ENCODE measurements at places on chromosomes 4 and X.

- no peak for DNase-seq
Observed at GRCh38 chrX:68832101-68832416, 3.2 kb downstream of the EFNB1 start.

GRCh38 chrX:123854329-123854728, 5.5 kb upstream of the XIAP start:
- DNase-seq, result no peak

DNA sequence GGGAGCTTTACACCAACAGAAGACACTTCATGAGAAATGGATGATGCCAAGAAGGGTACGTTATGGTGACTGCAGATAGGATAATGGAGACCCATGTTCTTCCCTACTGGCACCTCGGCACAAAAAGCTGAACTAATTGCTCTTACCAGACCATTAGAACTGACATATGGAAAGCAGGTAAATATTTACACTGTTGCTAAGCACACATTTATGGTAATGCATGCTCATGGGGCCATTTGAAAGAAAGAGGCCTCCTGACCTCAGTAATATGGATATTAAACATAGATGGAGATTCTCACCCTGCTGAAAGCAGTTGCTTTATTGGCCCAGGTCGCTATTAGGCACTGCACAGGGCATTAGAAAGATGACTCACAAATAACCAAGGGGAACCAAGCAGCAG, 1759.6 kb downstream of the C4orf33 start:
- DNase-seq, result no peak

- no peak for DNase-seq
Observed at GRCh38 chr4:155539746-155540145, 126.9 kb upstream of the GUCY1A1 start.

- DNase-seq, result no peak
Observed at GRCh38 chrX:118189000-118189399, 72.4 kb upstream of the KLHL13 start.

GRCh38 chr4:89048906-89049601, 7.9 kb downstream of the FAM13A start:
- no peak for DNase-seq

DNA sequence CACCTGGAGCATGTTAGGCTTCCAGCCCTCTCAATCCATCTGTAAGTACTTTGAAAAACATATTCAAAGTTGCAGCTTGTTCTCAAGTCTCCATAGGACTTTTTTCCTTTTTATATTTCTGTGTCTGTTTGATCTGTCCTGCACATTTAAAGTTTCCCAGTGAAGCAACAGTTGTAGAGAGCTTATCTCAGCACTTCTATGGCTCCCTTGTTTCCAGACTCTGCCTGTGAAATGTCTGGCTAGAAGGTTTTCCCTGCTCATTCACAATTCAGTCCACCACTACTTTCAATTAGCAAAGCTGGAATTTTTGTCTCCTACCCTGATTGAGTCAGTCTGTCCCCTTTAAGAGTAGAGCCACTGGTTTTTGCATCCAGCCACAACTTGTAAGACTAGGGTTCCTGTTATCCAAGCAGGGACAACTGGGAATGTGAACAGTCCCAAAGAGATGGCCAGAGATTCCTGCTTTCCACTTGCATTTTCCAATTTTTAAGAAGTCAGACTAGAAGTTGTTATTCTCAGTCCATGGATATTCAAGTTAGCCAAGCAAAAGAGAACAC, 116.1 kb downstream of the GASK1B start:
- no peak for DNase-seq

DNA sequence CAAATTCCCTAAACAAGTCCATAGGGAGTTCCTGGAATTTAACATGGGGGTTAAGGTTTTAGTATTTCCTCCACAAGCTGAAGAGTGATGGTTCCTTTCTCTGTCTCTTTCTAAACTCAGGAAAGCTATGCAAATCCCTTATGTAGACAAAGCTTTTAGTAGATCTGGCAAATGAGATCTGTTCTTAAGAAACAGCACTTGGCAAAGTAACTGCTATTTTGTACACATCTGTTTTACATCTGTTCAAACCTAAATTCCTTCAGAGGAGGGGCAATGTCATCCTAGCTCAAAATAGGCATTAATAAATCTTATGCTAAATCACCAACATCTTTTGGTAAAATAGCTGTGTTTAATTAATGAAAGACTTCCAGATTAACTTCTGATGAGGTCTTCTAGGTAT, 137.8 kb upstream of the TBC1D9 start:
- DNase-seq, result no peak

- no peak for DNase-seq
Observed at GRCh38 chr4:183304067-183304466, 16.0 kb downstream of the CLDN22 start.

DNA sequence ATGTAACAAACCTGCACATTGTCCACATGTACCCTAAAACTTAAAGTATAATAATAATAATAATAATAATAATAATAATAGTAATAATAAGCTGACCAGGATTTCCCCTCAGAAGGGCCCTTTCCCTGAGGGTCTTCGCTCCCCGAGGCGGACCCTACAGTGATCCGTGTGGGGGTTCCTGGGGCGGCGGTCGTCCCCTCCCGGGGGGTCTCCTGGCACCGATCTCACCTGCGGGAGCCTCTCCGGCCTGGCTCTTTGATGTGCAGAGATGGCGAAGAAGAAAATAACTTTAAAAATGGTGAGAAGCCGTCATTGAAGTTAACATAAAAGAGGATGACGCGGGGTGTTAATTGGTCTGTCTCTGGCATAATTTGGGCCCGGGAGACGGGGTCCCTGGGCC, 48.2 kb upstream of the PPP2R3B start:
- DNase-seq, result no peak

GRCh38 chr4:15777697-15778288, 335 bp upstream of the CD38 start:
- no peak for DNase-seq

Measured in NCI-H187 treated with DMSO at 0.1 percent for 48 hours (cell line).